Activated CD4-positive, alpha-beta T cell treated with anti-CD3 and anti-CD28 coated beads for 24 hours (primary cell): ENCODE measurements at places on chromosomes 7 and 10.

GRCh38 chr10:111338805-111339204, 262.0 kb downstream of the ADRA2A start:
- no peak for DNase-seq

GRCh38 chr7:138510003-138510402, 49.9 kb downstream of the TRIM24 start:
- DNase-seq: no peak

GRCh38 chr7:45215601-45216062, 58.0 kb downstream of the RAMP3 start:
- DNase-seq: no peak

DNA sequence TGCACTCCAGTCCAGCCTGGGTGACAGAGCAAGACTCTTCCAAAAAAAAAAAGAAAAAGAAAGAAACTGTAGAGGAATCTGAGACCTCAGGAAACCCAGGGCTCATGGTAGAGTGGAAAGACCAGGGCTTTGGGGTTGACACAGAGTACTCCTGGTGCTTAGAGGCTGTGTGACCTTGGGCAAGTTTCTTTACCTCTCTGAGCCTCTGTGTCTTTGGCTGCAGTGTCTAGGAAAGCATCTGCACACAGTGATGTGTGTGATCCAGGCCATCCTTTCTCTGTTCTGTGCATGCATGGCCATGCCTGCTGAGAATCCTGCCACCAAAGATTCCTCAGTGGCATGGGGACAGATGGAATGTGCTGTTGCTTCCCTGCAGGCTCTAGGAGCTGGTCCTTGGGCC, 71.7 kb upstream of the GTF2I start:
- no peak for DNase-seq

GRCh38 chr7:100406767-100407166, 21.7 kb downstream of the ZCWPW1 start:
- no peak for DNase-seq

- DNase-seq: no peak
Observed at GRCh38 chr10:102580230-102580629, 64.0 kb upstream of the TRIM8 start.

- DNase-seq: peak; percentile 42
Observed at GRCh38 chr7:155206318-155207020, 91.2 kb upstream of the INSIG1 start.

- DNase-seq: no peak
Observed at GRCh38 chr7:55019691-55020465, 1.1 kb downstream of the EGFR start.

- DNase-seq: no peak
Observed at GRCh38 chr10:34710391-34710751, 104.7 kb downstream of the PARD3 start.

DNA sequence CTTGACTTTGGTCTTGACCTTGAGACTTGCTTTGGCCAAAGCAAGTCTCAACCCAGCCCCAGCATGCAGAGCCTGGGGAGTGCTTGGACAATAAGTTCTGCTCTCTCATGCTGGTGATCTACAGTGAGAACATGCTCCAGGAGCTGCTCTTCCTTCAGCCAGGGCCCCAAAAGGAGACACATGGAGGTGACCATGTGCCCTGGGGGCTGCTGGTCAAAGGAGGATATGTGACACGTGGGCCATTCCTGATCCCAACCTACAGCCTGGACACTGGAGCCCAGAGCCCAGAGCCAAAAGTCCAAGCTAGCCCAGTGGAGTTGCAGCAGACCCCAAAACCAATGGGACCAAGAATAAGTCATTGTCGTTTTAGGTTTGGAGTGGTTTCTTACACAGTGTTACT, 78.2 kb upstream of the CHST15 start:
- DNase-seq: no peak

GRCh38 chr10:133384071-133384470, 5.0 kb downstream of the PAOX start:
- no peak for DNase-seq

DNA sequence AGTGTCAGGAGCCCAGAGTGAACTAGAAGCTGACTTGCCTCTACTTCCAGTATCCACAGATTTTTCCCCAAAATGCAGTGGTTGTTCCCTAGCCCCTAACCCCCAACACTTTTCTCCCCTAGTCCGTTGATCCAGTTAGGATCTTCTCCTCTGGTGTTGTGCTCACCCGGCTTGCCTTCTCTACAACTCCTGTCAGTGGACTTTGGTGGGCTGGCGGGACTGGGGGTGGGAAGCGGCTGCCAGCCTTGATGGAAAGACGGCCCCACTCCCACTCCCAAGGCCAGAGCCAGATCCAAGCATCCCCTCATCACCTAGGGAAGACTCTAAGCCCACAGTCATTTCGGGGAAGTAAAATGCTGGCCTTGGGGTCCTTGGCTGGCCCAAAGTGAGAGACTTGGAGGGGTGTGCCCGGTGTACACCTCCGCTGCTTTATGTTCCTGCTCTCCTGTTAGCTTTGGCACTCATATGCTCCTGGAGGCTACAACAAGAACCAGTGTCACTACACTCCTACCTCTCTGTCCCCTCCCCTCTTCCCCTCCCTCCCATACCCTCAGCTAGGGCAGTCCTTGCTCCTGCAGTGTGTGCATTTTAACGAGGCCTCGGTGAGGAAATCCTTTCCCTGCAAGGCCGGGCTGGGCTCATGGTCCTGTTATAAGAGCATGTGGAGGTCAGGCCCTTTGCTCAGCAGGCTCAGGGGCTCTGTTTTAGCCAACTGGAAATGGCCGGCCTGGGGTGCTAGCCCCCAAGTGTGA, 930 bp upstream of the HOXA10 start:
- DNase-seq: no peak

DNA sequence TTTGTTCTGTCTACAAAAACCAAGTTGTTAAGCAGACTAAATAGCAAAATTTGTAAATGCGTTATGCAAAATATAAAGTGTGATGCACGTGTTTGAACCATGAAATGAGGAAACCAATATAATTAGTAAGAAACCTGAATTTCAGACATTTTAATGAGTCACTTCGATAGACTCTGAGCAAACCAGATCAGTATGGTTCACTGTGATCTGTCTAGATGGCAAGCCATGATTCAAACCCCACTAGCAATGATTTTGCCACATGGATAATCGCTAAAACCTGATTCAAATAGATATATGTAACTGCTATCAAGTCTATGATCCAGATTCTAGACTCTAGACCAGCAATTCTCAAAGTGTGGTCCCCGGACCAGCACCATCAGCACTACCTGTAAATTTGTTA, 24.8 kb downstream of the ZC3HAV1 start:
- DNase-seq: no peak

DNA sequence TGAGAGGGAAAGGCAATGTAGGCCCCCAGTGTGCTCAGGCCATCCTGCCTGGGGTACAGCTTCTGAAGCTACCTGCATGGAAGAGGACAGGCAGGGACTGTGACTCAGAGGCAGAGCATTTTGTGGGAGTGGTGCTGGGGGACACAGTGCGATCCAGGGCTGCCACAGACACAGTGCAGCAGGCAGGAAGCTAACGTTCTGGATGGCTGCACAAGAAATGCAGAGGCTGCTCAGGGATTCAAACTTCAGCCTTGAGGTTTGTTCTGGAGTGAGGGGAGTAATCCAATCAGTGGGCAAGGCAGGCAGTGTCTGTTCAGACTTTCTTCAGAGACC, 648.0 kb upstream of the IGFBP3 start:
- no peak for DNase-seq

- no peak for DNase-seq
Observed at GRCh38 chr7:1029637-1030443, 14.5 kb upstream of the GPR146 start.

- DNase-seq: no peak
Observed at GRCh38 chr7:66617295-66617694, 11.4 kb upstream of the KCTD7 start.

DNA sequence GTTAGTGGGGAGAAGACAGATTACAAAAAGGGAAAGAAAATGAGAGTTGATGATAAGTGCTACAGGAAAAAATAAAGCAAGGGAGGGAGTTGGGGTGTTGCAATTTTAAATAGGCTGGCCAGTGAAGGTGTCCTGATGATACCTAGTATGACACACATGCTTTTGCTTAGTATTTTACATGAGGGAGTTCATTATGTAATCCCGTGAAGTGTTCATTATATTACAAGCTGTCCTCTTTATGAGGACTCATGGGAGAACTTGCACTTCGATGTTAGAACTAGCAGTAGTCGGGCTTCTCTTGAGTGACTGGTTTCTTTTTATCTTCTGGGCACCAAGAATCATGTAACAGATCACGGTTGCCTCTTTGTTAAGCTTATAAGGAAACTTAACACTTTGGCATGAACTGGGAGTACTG, 102.3 kb upstream of the MTPN start:
- DNase-seq: no peak

- no peak for DNase-seq
Observed at GRCh38 chr7:31873816-31874597, 187.0 kb downstream of the PPP1R17 start.

GRCh38 chr7:75646571-75647102, 92.1 kb downstream of the HIP1 start:
- no peak for DNase-seq

GRCh38 chr7:14682910-14683465, 219.6 kb downstream of the DGKB start:
- DNase-seq: no peak

DNA sequence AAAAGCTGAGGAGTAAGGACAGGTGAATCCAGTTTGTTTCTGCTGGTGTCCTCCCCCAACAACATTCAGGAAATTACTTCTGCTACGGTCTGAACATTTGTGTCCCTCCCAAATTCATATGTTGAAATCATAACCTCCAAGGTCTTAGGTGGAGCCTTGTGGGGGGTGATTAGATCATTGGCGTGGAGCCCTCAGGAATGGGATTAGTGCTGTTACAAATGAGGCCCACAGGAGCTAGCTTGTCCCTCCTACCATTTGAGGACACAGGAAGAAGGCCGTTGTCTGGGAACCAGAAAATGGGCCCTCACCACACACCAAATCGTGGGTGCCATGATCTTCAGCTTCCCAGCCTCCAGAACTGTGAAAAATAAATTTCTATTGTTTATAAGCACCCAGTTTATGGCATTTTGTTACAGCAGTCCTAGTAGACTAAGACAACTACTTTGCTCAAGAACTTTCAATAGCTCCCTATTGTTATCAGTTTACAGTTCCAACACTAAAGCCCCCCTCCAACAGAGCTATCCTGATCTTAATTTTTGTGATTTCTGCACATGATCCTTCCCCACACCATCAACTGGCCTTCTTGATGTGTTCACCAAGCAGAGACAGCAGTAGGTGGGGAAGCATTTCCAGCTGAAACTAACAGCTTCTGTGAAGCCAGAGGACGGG, 2.1 kb upstream of the LRMDA start:
- DNase-seq: no peak

- DNase-seq: no peak
Observed at GRCh38 chr10:128042131-128042610, 84.1 kb downstream of the MKI67 start.

DNA sequence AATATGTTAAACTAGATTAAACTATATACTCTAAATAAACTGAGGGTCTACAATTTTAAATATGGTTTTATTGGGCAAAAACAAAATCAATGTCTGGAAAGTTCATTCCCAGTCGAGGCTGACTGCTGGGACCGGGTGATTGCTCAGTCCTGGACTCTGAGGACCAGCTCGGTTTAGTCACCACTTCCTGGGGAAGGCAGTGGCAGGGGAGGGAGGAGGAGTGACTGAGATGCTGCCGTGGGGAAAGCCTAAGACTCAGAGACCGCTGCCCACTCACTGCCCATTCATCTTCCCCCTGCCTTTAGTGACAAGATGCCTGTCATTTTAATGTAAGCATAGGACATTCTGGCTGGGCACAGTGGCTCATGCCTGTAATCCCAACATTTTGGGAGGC, 29.0 kb downstream of the ATOH7 start:
- no peak for DNase-seq

- DNase-seq: no peak
Observed at GRCh38 chr10:109945473-109946177, 22.3 kb upstream of the XPNPEP1 start.

DNA sequence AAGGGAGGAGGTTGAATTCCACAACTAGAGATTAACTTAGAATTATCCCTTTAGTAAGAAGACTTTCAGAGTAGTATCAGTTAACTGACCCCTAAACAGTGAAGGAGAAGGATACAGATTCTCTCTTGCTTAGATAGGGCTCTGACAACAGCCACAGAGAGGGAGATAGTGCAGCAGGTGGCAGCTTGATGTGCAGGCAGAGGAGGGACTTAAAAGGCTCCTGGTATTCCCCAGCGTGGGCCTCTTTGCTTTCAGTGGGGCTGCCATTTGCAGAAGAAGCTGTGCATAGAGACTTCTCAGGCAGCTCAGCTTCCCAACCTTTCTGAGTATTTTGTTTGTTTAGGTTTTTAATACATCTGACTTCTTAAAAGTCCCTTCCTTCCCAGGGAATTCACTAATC, 16.0 kb downstream of the FZD1 start:
- DNase-seq: no peak

GRCh38 chr7:137313201-137313600, 30.3 kb downstream of the PTN start:
- no peak for DNase-seq

- no peak for DNase-seq
Observed at GRCh38 chr7:96085953-96086352, 235.9 kb downstream of the SLC25A13 start.

- no peak for DNase-seq
Observed at GRCh38 chr7:80287400-80288174, 153.0 kb downstream of the GNAI1 start.

DNA sequence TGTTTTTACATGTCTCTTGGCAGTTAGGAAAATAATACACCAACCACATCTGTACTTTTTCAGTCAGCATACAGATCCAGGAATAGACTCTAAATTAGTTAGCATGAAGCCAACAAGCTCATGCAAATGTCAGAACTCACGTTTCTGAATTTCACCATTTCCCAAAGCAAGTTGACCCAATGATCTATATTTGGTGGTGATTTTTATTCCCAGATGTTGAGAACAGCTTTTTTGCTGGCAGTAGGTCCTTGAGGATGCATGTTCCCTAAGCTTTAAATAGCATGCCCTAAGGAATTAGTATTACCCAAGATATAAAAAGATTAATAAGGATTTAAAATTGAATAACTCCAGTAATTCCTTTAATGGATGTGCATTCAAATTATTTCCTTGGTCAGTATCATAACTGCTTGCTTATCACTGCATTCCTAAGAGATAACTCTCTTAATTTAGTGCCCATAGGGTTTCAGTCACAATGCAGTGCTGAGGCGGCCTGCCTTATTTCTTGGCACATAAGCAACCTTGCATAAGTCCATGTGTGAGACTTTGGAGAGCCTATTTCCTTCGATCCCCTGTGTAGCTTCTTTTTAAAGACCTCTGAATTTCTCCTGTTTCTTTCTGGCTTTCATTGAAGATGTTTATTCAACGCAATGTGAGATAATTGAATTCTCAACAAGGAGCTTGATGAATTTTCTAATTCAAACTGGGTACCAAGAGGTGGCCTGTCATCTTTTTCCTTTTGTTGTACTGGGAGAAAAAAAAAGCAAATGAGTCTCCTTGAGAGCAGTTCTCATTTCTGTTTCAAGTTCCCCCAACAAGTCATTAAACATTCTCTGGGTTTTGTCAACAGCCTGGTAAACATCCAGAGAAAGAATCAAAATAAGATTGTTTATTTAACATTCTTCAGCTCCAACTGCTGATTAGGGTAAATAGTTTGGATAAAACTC, 135.3 kb upstream of the MEOX2 start:
- no peak for DNase-seq
